ENCODE measurements at places on chromosomes 13 and 19.

DNA sequence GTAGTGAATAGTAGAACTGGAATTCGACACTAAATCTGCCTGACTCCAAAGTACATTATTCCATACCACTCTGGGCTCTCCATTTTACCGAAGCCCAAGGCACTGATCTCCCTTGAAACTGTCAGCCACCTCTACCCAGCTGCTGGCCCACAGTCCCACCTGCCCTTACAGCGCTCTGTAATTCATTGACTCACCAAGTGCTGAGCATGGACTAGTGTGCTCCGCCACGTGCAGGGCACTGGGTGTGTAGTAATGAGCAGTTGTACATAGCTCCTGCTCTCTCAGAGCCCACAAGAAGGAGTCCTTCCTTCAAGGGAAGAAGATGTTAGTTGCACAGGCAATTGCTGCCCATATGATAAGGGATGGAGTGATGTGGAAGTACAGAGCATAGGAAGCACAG is 76.6 kb upstream of the SIAH3 start:
- DNase-seq, result no peak

DNA sequence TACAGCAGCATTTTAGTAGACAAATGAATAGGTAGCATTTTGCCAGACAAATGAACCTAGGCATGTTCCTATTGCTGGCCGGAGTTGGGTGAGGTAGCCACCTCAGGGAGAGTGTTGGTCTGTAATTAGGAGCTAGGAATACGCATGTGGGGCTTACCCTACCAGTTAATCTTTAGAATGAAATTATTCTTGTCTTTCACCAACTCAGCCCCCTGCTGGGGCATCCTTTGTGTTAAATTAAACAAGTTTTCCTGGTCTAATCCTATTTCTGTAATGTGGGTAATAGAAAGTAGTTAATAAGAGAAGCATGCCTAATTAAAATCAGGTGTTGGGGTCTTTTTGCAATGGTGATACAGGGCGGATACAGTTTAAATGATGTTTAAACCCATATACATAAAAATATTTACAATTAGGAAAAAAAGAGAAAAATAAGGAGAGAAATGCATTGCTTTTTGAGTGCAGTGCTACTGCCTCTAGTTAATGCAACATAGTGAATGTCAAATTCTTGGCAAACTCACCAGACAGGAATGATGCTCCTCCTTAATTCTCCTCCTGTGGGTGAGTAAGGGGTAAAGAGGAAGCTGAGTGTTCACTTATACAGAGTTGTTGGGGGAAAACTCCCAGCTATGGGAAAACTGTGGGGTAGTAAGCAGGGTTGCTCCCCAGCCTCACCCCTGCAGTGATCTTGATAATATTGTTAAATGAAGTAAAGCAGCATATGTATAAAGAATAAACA is 276.4 kb upstream of the EDNRB start:
- no peak for DNase-seq

- peak; percentile 71 for DNase-seq
Observed at GRCh38 chr19:47190167-47190727, 40.8 kb downstream of the BBC3 start.

DNA sequence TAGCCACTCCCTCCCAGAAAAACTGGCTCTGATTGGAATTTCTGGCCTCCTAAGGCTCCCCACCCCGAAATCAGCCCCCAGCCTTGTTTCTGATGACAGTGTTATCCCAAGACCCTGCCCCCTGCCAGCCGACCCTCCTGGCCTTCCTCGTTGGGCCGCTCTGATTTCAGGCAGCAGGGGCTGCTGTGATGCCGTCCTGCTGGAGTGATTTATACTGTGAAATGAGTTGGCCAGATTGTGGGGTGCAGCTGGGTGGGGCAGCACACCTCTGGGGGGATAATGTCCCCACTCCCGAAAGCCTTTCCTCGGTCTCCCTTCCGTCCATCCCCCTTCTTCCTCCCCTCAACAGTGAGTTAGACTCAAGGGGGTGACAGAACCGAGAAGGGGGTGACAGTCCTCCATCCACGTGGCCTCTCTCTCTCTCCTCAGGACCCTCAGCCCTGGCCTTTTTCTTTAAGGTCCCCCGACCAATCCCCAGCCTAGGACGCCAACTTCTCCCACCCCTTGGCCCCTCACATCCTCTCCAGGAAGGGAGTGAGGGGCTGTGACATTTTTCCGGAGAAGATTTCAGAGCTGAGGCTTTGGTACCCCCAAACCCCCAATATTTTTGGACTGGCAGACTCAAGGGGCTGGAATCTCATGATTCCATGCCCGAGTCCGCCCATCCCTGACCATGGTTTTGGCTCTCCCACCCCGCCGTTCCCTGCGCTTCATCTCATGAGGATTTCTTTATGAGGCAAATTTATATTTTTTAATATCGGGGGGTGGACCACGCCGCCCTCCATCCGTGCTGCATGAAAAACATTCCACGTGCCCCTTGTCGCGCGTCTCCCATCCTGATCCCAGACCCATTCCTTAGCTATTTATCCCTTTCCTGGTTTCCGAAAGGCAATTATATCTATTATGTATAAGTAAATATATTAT is 6.1 kb downstream of the FOSB start:
- DNase-seq, result no peak

DNA sequence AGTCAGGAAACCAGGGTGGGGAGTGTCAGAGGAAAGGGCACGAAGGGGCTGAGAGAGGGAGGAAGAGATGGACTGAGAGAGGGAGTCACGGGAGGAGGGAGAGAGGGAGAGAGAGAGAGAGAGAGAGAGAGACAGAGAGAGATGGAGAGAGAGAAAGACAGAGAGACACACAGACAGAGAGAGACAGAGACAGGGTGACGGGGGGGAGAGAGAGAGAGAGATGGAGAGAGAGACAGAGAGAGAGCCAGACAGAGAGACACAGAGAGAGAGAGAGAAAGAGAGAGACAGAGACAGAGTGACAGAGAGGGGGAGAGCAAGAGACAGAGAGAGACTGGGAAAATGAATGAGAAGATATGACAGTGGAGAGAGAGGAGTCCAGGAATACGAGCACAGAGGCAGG is 494 bp upstream of the KLK14 start:
- no peak for DNase-seq

DNA sequence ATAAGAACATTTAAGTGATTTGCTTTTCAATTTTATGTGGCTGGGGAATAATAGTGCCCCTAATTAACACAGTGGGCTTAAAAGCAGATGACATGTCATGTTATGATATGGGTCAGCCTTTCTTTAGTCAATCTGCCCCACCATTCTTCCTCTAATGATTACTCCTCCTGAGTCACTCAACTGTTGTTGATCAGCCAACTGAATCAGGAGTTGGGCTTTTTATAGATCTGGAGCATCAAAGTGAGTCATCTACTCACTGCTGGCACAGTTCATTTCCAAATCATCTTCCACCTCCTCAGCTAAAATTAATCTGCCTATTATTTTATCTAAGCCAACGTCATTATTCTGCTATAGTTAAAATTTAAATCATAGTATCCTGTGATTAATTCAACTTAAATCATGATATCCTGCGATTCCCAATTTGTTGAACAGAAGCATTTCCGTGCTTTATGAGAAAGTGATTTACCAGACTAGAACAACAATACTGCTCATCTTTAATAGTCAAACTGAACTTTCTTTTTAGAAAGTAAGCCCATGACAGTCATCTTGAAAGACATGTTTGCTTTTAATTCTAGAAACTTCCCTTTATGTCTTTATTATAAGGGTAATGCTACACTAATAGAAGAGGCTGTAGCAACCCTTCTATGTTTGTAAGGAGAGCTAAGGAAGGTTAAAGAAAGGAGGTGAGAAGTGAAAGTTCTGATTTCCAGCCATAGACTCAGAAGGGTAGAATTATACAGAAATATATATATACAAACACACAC is 551.4 kb downstream of the TBC1D4 start:
- no peak for DNase-seq

DNA sequence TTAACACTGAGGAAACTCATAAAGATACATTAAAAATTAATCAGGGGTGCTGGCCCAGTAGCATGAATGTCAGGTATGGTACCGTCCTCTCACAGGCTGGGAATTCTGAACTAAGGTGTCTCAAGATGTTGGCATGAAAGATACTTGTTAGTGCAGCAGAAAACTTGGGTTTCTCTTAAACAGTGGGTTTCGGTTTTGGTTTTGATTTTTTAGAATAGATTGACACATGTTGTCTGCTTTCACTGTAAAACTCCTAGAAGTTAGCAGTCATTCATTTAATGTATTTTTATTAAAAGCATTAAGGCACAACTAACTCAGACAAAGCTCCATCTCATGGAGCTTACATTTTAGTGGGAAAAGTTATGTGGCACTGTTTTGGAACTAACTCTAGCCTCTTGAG is 3.5 kb upstream of the OBI1 start:
- DNase-seq, result no peak

DNA sequence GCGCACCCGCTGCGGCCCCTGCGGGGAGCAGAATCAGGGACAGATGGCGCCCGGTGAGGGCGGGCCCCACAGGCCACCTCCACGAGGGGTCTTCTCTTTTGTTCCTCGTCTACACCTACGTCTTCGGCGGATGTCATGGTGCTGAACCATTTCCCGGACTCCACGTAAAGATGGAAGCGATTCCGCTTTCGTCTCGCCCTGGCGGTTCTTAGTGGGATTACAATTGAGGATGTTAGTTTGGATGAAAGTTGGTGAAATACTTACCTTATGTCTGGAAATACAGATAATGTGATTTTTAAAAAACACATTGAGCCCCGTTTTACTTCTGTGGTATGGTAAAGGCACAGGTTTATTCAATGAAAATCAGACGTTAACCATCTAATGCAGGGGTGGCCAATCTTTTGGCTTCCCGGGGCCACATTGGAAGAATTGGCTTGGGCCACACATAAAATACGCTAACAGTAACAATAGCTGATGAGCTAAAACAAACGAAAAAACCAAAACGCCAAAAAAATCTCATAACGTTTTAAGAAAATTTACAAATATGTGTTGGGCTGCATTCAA is 1.4 kb upstream of the ZMYM5 start:
- peak; percentile 70 for DNase-seq

GRCh38 chr13:111879719-111880118 is 187.2 kb upstream of the SOX1 start:
- DNase-seq, result no peak

DNA sequence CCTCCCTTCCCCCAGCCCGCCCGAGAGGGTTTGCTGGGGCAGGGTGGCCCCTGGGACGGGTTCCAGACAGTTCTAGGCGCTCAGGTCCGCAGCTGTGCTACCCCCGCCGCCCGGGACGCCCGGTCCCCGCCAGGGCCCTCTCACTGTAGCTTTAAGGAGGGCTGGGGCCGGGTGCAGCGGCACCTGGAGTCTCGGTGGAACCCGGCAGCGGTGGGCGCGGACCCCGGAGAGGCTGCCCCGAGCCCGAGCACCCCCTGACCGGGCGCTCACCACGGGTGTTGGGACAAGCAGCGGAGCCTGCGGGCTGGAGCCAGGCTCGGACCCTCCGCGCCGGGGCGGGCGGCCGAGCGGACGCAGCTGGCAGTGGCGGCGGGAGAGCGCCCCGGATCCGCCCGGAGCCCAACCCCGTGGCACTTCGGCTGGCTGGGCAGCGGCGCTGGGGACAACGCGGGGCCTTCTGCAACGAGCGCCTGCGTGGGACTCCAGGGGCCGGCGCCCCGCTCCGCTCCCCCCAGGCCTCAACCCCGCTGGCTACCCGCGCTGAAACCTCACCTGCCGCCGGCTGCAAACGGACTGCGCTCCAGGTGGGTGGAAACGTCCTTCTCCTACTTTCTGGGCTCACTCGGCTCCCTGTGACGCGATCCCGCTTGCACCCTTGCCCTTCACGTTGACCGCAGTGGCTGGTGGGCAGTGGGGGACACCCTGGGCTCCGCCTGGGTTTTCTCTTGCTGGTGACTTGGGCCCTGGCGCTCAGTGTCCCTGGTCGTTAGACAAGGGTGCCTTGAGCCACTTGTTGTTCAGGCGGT is 81.1 kb downstream of the ZNF429 start:
- DNase-seq, result peak; percentile 40

DNA sequence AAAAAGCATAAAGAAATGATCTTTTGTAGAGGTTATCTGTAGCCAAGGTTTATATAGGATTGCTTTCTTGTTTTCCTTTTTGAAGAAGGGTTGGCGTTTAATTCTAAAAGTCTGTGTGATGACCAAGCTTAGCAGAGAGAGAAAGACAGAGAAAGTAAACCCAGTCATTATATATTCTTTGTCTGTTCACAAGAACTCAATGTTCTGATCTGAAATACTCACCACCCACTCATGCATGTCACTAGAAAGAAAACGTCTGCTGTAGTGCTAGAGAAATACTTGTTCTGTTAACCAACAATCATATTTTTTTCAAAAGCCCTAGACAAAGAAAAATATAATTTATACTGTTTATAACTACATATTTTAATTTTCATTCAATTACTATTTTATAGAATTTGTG is 173.7 kb upstream of the SLITRK5 start:
- DNase-seq, result no peak

GRCh38 chr13:102131246-102131645 is 270.6 kb downstream of the FGF14 start:
- no peak for DNase-seq

DNA sequence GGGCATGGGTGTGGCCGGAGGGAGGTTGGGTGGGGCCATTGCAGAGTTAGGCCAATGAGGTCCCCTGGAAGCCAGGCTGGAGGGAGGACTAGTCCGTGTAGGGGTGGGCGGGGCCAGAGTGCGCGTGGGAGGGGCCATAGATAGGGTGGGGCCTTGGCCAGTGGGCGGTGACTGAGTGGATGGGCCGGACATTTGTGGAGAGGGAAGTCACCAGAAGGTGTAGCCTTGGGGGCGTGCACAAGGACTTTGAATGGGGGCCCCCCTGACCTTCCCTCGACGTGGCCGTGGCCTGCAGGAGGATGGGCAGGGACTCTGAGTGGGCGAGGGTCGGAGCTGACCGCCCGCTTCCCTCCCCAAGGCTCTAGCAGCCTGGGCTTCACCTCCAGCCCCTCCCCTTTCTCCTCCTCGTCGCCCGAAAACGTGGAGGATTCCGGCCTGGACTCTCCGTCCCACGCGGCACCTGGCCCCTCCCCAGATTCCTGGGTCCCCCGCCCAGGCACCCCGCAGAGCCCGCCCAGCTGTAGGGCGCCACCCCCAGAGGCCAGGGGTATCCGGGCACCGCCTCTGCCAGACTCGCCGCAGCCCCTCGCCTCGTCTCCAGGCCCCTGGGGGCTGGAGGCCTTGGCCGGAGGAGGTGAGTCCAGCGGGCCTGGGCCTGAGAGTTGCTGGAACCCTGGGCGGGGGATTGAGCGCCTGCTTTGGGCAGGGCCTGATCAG is 16.5 kb upstream of the B3GNT3 start:
- DNase-seq, result peak; percentile 42

- DNase-seq, result no peak
Observed at GRCh38 chr13:78078168-78078567, 159.5 kb upstream of the EDNRB start.
